Thoracic aorta (tissue), 2 donors: ENCODE measurements at places on chromosomes 3 and 15. TPM values are rescaled to one million over a fixed set of nuclear protein-coding genes. Genes with fewer than 3 reads are reported as not detected.

DNA sequence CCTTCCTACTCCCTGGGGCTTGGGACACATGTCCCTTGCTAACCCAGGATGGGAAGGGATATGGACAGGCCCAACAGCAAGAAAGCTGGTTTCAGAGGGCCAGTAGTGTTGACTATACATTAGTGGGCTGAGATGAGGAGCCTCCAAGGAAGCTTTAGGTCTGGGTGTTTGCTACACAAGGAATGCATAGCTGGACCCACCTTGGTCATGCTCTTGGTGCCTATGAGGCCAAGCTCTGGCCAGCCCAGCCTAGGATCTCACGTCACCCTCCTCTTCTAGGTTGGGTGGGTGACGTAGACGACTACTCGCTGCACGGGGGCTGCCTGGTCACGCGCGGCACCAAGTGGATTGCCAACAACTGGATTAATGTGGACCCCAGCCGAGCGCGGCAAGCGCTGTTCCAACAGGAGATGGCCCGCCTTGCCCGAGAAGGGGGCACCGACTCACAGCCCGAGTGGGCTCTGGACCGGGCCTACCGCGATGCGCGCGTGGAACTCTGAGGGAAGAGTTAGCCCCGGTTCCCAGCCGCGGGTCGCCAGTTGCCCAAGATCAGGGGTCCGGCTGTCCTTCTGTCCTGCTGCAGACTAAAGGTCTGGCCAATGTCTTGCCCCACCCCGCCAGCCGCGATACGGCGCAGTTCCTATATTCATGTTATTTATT lies 653 bp upstream of the WDR6 start:
- no peak for DNase-seq

- no peak for DNase-seq
Observed at GRCh38 chr15:40128766-40129660, 20.3 kb upstream of the BMF start.

The C2CD4A gene
- 1.8 TPM for total RNA-seq

- DNase-seq = no peak
Observed at GRCh38 chr3:139571711-139572110, 32.2 kb upstream of the RBP1 start.

The WDR49 gene
- 0.41 TPM for total RNA-seq

- DNase-seq = no peak
Observed at GRCh38 chr3:151766454-151766853, 32.7 kb downstream of the AADACL2 start.
